ENCODE measurements at places on chromosomes 2 and 18.

- DNase-seq: no peak
Measured at GRCh38 chr2:13488965-13489364, 772.2 kb downstream of the TRIB2 start.

GRCh38 chr2:200747668-200748618 lies 63.8 kb upstream of the BZW1 start:
- no peak for DNase-seq

DNA sequence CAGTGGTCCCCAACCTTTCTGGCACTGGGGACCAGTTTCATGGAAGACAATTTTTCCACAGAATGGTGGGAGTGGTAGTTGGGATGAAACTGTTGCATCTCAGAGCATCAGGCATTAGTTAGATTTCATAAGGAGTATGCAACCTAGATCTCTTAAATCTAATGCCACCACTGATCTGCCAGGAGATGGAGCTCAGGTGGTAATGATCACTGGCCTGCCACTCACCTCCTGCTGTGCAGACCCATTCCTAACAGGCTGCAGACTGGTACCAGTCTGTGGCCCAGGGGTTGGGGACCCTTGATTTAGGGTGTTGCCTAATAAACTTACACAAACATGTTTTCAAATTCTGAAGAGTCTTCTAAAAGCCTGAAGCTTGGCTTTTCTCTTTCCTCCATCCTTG lies 261.3 kb downstream of the CDH19 start:
- no peak for DNase-seq

DNA sequence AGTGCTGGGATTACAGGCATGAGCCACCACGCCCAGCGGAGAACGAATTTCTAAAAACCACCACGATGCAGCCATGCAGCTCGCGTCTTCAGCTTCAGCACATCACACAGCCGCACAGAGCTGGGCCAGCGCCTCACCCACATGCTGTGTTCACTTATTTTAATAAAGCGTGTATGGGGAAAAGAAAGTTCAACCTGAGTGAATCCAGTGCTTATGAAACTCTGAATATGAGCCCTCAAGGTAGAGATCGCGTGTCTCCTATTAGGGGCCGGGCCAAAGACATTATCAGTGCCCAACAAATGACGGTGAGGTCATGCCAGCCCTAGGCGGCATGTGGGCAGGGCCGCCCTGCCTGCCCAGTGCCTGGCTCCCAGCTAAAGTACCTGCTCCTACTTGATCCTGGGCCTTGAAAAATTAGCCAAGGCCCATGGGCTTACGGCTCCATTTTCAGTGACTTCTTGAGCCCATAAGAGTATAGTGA lies 44.3 kb downstream of the SPRED2 start:
- no peak for DNase-seq

DNA sequence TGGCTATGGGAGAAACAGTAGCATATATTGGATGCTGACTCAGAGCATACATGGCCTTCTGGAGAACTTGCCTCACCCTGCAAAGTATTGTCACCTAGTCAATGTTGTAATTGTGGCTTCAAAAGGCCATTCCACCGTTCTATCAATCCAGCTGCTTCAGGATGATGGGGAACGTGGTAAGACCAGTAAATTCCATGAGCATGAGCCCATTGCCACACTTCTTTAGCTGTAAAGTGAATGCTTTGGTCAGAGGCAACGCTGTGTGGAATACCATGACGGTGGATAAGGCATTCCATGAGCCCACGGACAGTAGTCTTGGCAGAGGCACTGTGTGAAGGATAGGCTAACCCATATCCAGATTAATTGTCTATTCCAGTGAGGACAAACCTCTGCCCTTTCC lies 1300.1 kb upstream of the ACVR2A start:
- DNase-seq: no peak

- DNase-seq: peak; percentile 62
Measured at GRCh38 chr2:233443511-233444183, 89.4 kb downstream of the DGKD start.

GRCh38 chr2:175017618-175018414 lies 12.6 kb upstream of the CHN1 start:
- no peak for DNase-seq

GRCh38 chr2:123808243-123808642 lies 216.8 kb upstream of the CNTNAP5 start:
- DNase-seq: no peak

- peak; percentile 54 for DNase-seq
Measured at GRCh38 chr2:27735263-27735904, 36.1 kb upstream of the MRPL33 start.

DNA sequence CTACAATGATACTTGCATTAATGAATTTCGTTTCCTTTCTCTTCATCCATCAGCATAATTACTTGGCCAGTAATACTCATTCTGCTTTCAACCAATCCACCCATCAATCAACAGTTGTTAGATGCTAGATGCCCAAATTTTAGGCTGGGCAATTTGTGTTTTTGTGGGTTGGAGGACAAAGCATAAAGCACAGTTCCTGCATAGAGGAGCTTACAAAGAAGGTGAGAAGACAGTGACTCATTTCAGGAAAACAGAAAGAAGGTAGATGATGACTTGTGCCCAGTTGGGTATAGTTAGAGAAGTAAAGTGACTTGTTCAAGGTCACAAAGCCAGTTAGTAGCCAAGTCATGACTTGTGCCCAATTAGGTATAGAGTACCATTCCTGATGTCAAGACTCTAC lies 1186.8 kb upstream of the CELF4 start:
- no peak for DNase-seq

- no peak for DNase-seq
Measured at GRCh38 chr18:68763083-68763482, 34.8 kb upstream of the CCDC102B start.

DNA sequence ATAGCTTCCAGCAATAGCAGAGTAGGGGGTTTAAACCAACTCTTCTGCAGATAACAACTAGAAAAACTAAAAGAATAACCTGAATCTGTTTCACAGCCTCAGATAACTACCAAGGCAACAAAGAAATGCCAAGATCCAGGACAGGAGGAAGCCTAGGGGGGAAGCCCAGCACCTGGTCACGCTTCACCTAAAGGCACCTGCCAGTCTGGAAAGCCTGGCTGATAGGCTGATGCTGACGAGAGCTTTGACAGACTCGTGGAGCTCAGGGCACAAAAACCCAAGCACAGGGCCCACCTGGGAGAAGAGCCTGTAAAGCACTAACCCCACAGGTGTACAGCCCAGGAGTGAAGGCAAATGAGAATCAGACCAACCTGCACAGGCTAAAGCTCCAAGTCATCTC lies 22.6 kb downstream of the EIPR1 start:
- DNase-seq: no peak

GRCh38 chr2:4499316-4500030 lies 796.1 kb downstream of the DCDC2C start:
- DNase-seq: no peak

GRCh38 chr2:141380008-141380979 lies 750.5 kb downstream of the LRP1B start:
- no peak for DNase-seq
